ENCODE measurements at places on chromosomes 13 and 19.

- DNase-seq = no peak
Measured at GRCh38 chr19:54207983-54208783, 7.5 kb downstream of the RPS9 start.

GRCh38 chr13:110162053-110162452 lies 144.9 kb downstream of the COL4A1 start:
- no peak for DNase-seq

- DNase-seq = no peak
Measured at GRCh38 chr13:85853901-85854663, 54.9 kb upstream of the SLITRK6 start.

GRCh38 chr19:13127811-13128575 lies 9.9 kb downstream of the NACC1 start:
- DNase-seq = no peak

DNA sequence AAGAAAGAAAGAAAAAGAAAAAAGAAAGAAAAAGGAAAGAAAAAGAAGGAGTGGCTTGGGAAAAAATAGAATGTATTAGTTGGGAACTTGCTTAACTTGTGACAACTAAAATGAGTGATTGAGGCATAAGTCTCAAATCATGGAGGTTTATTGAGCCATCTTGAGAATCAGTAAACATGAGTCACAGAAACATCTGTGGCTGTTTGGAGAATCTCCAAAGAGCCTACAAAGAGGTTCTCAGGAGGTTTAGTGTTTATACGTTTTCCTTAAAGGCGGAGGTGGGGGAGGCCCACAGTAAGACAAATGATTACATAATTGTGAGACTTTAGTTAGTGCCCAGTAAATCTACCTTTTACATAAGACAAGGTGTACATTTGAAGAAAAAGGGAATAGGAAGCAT lies 38.6 kb downstream of the WDR87 start:
- peak; percentile 4 for DNase-seq

DNA sequence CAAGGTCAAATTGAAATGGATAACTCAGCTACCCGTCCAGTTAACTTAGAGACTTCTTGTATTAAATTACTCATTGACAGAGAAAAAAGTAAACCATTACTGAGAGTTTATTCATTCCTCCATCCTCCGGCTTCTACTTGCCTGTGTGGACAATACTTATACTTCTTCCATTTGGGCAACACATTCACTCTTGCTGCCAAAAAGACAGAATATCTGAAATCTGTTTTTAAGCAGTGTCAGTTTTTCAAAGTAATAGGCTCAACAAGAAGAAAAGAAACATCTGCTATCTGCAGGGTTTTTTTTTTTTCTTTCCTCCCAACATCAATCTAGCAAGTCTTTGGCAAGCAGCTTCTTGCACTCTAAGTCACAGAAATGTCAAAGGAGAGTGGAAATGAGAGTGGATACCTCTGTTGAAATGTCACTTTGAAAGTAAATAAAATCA lies 1142.8 kb downstream of the PCDH9 start:
- no peak for DNase-seq

- DNase-seq = no peak
Measured at GRCh38 chr13:100409132-100409531, 179.5 kb downstream of the GGACT start.

- DNase-seq = no peak
Measured at GRCh38 chr13:20303636-20304035, 71.5 kb upstream of the GJB6 start.

DNA sequence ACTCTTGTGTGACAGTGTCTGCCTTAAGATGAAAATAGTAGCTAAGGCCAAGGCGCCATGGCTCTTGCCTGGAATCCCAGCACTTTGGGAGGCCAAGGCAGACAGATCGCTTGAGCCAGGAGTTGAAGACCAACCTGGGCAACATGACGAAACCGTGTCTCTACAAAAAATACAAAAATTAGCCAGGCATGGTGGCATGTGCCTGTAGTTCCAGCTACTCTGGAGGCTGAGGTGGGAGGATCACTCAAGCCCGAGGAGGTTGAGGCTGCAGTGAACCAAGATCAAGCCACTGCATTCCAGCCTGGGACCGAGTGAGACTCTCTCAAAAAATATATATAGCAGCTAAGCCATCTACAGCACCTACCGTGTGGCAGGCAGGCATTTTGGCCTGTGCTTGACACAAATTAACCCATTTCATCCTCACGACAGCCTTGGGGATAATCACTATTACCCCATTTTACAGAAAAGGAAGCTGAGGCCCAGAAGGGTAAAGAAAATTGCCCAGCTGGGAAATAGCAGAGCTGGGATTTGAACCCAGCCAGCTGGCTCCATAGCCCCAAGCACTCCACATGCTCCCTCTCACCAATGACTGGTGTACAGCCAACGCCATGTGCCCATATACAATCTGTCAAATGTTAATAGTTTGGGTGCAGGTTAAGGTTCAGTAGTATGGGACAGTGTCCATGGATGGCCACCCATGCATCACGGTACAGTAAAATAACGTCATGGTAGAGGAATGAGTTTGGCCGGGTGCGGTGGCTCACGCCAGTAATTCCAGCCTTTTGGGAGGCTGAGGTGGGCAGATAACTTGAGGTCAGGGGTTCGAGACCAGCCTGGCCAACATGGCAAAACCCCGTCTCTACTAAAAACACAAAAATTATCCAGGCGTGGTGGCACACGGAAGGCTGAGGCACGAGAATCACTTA lies 3.1 kb downstream of the SLC1A5 start:
- DNase-seq = no peak

GRCh38 chr13:21938636-21939035 lies 267.8 kb downstream of the FGF9 start:
- DNase-seq = no peak

GRCh38 chr13:112059457-112060281 lies 7.3 kb upstream of the SOX1 start:
- no peak for DNase-seq

All from NCI-H2171 (cell line).